CD4-positive, CD25-positive, alpha-beta regulatory T cell (primary cell): ENCODE measurements at places on chromosomes 13 and 19.
A peak's percentile ranks its signal among the peaks of the same experiment; 100 is the strongest.

- DNase-seq: no peak
Measured at GRCh38 chr13:83883061-83883523, 818 bp upstream of the SLITRK1 start.

DNA sequence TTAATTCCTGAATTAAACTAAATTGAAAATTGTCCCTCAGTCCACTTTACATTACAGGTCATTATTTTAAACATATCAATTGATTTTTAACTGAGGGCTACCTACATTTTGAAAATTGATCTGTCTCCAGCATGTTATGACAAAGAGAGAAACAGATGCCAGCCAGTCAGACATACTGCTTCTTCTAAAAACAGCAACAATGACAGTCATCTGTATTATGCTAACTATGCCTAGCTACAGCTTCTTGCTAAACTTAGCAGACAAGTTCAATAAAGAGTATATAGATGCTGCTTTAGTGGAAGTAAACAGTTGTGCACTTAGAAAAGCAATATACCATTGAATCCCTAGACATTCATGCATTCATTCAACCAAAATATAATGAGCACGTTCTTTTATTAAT lies 48.6 kb upstream of the EEF1AKMT1 start:
- no peak for DNase-seq

- no peak for DNase-seq
Measured at GRCh38 chr13:113774177-113775107, 15.4 kb downstream of the TMEM255B start.

- peak; percentile 86 for DNase-seq
Measured at GRCh38 chr13:30408319-30409101, 13.8 kb upstream of the UBE2L5 start.

DNA sequence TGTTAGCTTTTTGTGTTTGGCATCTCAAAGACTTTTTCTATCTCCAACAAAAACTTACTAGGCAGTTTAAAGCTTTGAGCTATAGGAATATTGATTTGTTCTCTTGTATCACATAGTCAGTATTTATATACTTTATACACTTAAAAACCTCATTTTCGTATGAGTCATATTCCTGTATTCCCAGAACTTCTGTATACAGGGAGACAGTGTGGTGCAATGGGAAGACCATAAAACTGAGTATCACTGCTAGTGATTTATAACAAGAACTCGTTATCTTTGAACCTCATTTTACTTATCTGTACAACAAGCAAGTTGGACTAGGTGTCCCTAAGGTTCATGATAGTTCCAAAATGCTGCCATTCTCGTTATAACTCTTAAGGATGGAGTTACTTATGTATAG lies 6.3 kb downstream of the GPR180 start:
- no peak for DNase-seq

- DNase-seq: no peak
Measured at GRCh38 chr19:44958090-44958489, 2.9 kb downstream of the CLPTM1 start.

- DNase-seq: no peak
Measured at GRCh38 chr13:27172495-27172842, 858 bp upstream of the USP12 start.

GRCh38 chr19:21856773-21857514 lies 21.0 kb upstream of the ZNF43 start:
- DNase-seq: no peak

DNA sequence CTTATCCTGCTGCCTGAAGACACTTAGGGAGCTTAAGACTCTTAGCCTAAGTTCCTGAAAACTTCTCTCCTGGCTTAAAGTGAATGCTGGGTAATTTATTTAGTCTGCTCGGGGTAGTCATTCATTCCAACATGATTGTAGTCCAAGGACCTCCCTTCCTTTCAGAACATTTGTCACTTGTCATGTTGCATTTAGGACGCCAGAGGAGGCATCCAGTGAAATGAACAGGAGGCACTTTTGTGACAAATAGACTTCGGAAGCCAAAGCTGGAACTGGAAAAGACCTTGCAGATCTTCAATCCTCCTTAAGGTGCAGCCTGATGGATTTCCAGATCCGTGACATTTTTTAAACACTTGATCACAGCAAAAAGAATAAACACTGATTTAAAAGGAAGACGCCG lies 95.1 kb downstream of the DNAJC15 start:
- DNase-seq: no peak

GRCh38 chr13:91169321-91170050 lies 178.0 kb upstream of the MIR17HG start:
- DNase-seq: no peak

- DNase-seq: no peak
Measured at GRCh38 chr19:32998722-32999121, 26.7 kb downstream of the FAAP24 start.

DNA sequence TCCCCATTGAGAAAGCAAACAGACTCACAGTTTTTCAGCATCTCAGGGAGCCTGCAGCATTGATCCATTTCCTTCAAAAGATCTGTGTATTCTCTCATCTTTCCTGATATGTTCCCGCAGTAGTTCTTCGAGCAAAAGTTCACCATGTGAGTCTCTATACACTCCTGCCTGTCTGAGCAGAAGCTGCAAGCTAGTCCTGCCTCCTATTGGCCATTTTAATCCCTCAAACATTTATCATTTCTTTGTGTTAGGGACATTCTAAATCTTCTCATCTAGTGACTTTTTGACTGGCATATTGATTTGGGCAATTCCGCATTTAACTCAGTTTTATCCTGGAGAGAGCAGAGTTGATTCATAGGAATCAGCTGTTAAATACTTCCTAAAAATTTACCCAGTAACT lies 660.4 kb upstream of the KLF12 start:
- DNase-seq: no peak

DNA sequence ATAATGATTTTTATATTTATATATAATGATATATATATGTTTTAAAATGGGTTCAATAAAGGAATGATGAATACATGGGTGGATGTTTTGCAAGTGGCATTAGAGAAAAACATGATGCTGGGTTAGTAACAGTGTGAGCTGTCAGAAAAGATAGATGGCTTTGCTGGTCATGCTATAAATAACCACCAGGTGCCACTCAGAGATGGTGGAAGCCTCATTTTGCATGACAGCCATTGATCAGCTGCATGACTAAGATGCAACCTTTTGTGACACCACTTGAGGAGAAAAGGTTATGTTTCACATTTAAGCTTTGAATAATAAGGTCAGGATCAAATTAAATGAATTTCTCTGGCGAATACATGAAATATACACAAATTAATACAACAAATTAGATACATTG lies 737.7 kb downstream of the PCDH9 start:
- no peak for DNase-seq

GRCh38 chr19:5445071-5445470 lies 10.1 kb upstream of the ZNRF4 start:
- no peak for DNase-seq

DNA sequence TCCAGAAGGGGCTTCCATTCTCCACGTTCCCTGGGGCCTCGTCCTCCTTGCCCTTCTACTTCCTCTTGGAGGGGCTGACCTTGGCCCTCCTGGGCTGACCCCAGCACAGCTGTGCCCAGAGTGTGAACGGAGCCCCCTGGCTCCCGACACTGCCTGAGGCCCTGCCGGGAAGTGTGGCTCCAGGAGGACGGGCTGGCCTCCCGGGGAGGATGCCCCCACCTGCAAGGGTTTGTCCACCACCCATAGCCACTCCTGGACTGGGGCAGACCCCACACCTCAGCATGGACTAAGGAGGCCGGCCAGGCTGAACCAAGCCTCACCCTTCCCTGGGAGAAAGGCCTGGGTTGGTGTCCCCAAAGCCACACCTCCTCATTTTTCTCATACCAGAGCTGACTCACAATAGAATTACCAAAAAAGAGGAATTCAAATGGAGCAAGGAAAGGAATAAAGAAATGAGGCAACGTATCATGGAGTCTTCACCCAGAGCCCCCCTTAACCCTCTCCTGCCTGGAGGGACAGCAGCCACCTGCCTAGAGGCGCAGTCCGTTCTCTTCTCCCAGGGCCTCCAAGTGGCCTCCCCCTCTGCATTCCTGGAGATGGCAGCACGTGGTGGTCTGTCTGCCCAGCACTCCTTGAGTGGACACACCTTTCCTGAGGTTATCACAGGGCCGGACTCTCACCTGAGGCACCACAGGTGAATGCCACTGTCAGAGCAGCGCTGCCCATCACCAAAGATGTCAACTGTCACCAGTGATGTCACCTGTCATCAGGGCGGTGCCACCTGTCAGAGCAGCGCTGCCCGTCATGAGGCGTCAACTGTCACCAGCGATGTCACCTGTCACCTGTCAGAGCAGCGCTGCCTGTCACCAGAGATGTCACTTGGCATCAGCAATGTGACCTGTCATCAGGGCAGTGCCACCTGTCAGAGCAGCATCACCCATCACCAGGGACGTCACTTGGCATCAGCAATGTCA lies 3.1 kb upstream of the C13orf46 start:
- DNase-seq: no peak

DNA sequence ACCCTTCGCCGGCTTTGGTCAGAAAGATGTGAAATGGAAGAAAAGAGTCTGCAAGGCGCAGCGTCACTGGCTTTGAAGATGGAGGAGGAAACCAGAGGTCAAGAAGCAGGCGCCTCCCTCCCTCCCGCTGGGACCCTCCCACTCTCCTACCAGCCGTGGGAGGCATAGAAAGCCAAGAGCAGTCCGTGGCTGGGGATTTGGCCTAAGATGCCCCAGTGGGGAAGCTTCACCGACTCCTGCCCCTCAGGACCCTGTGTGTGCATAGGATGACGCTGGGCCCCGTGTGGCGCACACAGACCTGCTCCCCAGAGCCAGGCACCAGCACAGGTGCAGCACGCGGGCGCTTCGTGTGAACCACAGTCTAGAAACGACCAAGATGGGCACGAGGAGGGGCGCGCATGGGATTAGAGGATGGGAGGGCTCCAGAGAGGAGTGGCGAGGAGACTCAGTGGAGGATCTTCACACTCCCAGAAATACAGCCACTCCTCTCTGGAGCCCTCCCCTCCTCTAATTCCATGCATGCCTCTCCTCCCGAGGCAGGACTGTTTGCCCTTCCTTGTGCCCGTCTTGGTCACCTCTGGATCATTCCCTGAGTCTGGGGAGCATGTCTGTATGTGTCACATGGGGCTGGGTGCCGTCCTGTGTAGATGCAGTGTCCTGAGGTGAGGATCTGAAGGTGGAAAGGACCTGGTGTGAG lies 194.3 kb downstream of the TEX29 start:
- DNase-seq: no peak

GRCh38 chr13:105612541-105612940 lies 922.9 kb downstream of the EFNB2 start:
- DNase-seq: no peak

GRCh38 chr19:57302727-57303401 lies 17.4 kb upstream of the ZNF543 start:
- DNase-seq: no peak

DNA sequence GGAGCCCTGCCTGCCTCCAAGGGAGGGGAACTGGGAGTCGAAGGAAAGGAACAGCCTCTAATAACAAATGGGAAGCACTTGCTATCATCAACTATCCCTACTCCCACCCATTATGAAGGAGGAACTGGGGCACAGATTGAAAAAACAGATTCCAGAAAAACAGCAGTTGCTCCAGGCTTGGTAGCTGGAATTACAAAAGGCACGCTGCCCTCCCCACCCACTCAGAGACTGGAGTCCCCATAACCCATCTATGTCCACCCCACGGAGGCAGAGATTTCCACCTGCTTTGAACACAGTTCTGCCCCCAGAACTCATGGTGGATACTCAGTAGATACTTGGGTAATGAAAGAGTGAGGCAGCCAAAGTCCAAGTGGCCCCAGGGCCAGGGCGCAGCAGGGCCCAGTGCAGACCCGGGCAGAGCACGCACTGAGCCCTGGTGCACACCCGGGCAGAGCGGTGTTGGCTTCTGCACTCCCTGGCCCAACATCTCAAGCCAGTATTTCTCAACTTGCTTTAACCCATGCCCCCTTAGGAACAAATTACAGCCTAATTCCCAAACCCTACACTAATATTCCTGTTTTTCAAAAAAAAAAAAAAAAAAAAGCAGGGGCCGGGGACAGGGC lies 19.1 kb upstream of the CCNP start:
- DNase-seq: no peak

DNA sequence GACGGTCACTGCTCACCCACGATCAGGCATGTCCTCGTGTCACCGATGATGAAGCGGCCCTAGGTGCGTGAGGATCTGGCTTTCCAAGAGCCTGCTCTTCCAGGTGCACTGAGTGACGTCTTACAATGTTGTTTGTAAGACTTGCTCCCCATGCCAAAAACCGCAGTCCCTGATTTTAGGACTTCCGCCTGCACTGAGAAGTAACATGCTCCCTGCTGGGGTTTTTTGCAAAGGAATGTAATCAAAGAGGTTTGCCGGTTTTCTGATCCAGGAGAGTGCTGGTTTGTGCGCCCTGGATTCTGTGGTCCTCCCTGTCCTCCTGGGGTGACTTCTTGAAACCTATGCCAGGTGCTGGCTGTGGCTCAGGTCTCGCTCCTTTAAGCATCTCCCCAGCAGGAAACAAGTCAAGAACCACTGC lies 38.8 kb downstream of the MYO9B start:
- no peak for DNase-seq

GRCh38 chr13:33040090-33040489 lies 23.9 kb downstream of the KL start:
- DNase-seq: no peak

DNA sequence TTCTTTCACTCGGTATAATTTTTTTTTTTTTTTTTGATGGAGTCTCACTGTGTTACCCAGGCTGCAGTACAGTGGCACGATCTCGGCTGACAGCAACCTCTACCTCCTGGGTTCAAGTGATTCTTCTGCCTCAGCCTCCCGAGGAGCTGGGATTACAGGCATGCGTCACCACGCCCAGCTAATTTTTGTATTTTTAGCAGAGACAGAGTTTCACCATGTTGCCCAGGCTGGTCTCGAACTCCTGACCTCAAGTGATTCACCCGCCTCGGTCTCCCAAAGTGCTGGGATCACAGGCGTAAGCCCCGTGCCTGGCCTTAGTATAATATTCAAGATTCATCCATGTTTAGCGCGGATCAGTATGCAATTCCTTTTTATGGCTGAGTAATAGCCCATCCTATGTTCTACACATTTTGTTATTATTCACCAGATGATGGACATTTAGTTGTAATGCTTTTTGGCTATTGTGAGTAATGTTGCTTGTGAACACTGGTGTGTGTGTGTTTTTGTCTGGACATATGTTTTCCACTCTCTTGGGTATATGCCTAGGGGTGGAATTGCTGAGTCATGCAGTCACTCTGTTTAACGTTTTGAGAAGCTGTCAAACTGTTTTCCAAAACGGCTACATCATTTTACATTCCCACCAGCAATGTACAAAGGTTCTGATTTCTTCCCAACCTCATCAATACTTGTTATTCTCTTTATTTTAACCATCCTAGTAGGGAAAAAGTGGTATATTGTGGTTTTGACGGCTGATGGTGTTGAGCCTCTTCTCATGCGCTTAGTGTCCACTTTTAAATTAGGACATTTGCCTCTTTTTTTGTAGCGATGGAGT lies 22.9 kb downstream of the PLEKHF1 start:
- no peak for DNase-seq

GRCh38 chr13:21075379-21076249 lies 14.2 kb upstream of the LATS2 start:
- DNase-seq: no peak

- DNase-seq: no peak
Measured at GRCh38 chr13:96991072-96991471, 3.2 kb downstream of the OXGR1 start.

- DNase-seq: no peak
Measured at GRCh38 chr19:7772752-7773291, 9.8 kb downstream of the CLEC4M start.
